ENCODE measurements at places on chromosomes 3 and 15.

DNA sequence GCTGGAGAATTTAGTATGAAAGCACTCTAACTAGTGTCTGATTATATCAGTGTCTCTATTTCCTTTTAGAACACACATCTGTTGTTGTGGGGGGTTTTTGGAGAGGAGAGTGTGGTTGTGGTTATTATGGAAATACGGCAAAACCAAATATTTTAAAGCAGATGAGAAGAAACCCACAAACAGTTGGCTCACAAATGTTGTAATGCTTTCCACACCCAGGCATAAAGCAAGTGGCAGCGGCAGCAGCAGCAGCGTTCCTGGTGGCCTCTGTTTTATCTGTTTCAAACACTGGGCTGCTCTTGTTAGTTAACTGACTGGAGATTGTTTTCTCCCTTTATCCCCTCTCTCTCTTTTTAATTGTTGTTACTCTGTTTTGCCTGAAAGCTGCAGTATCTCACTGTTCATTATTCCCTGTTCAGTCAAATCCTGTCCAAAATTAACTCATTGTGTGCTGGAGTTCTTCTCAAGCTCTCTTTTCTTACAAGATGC, 1045.5 kb upstream of the NR2F2 start:
- H3K4me3 ChIP-seq = no peak overlapping the region
- H3K27me3 ChIP-seq = no peaks in the 10 kb centered on the region
- H3K36me3 ChIP-seq = no peaks in the 10 kb centered on the region
- no peak overlapping the region for H3K27ac ChIP-seq
- peak; percentile 30 for DNase-seq

DNA sequence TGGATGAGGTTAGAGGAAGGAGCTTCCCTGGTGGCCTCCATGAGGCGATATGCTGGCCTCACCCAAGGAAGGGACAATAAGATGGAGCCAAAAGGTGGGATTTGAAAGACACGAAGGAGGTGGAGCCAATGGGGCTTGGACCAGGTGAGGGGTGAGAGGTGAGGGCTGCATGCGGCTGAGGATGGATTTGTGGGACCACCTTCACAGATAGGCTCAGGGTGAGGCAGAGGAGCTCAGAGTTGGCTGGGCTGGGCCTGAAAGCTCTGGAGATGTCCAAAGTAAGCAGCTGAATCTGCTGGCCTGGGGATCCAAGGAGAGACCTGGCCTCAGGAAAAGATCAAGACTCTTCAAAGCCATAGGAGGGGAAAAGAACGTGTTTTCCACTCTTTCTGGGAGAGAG, 49.8 kb downstream of the EXOG start:
- DNase-seq = no peak
- no peaks in the 10 kb centered on the region for H3K27me3 ChIP-seq
- H3K4me3 ChIP-seq = no peak overlapping the region
- H3K36me3 ChIP-seq = no peaks in the 10 kb centered on the region
- no peak overlapping the region for H3K27ac ChIP-seq
- H3K4me1 ChIP-seq = no peaks in the 10 kb centered on the region

GRCh38 chr3:70951316-70951715, 632.2 kb downstream of the FOXP1 start:
- no peak overlapping the region for H3K27ac ChIP-seq
- no peaks in the 10 kb centered on the region for H3K36me3 ChIP-seq
- no peaks in the 10 kb centered on the region for H3K4me1 ChIP-seq
- no peak for DNase-seq

GRCh38 chr15:77035999-77036471, 34.9 kb downstream of the TSPAN3 start:
- H3K27me3 ChIP-seq = no peaks in the 10 kb centered on the region
- no peak overlapping the region for H3K4me3 ChIP-seq
- no peak overlapping the region for H3K27ac ChIP-seq
- no peak for DNase-seq

GRCh38 chr3:43765521-43765971, 74.8 kb downstream of the ABHD5 start:
- peaks cover 22% of the 10 kb centered on the region for H3K4me1 ChIP-seq
- no peaks in the 10 kb centered on the region for H3K27me3 ChIP-seq
- no peak overlapping the region for H3K27ac ChIP-seq
- H3K4me3 ChIP-seq = no peak overlapping the region
- DNase-seq = no peak
- H3K36me3 ChIP-seq = no peaks in the 10 kb centered on the region

- peaks cover 2% of the 10 kb centered on the region for H3K27me3 ChIP-seq
- no peak overlapping the region for H3K4me3 ChIP-seq
- DNase-seq = no peak
- H3K4me1 ChIP-seq = no peaks in the 10 kb centered on the region
- no peak overlapping the region for H3K27ac ChIP-seq
These were observed 73.2 kb downstream of the CHDH start for GRCh38 chr3:53773021-53773436.

DNA sequence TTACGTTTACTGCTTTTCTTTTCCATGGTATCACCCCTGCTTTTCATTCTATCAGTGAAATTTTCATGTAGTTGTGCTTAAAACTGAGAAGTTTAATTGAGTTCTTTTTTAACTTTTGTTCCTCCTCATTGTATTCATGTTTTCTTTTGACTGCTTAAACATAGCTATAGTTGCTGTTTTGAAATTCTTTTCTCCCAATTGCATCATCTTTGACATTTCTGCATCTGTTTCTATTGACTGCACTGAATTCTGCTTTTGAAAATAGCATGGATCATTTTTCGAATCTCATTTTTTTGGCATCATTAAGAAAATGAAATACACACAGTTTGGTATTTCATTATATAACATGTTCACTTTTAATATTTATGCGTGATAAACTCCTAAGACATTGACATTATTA, 694.9 kb downstream of the MECOM start:
- H3K27me3 ChIP-seq = no peaks in the 10 kb centered on the region
- H3K4me1 ChIP-seq = no peaks in the 10 kb centered on the region
- H3K4me3 ChIP-seq = no peak overlapping the region
- no peak for DNase-seq

Measured in CD4-positive, alpha-beta memory T cell (primary cell).